ENCODE measurements at places on chromosomes 3 and 15.

DNA sequence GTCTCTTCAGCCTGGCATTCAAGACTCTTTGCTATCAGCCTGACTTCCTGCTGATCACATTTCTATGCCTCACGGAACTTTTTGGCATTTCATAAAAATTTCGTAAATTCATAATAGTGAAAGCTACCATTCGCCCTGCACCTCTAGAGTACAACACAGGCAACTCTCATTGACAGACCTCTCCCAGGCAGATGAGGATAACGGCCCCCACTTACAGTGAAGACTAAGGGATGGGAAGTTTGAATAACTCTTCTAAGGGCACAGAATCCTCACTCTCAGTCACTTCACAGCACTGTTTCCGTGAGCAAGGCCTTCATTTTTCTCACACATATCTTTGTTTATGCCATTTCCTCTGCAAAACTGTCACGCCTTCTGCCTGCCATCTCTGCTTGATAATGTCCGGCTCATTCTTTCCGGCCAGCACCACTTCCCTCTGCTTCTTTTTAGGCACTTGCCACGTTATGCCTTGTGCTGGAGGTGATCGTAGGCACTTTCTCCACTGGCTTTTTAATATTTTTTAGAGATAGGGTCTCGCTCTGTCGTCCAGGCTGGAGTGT lies 224.1 kb upstream of the HES1 start:
- DNase-seq: no peak

- DNase-seq: no peak
Observed at GRCh38 chr3:17546500-17547255, 195.8 kb downstream of the TBC1D5 start.

GRCh38 chr15:97037080-97037479 lies 706.6 kb downstream of the NR2F2 start:
- DNase-seq: no peak

GRCh38 chr3:154728285-154728684 lies 298.3 kb upstream of the GPR149 start:
- no peak for DNase-seq

- no peak for DNase-seq
Observed at GRCh38 chr15:40051616-40052415, 12.8 kb upstream of the SRP14 start.

DNA sequence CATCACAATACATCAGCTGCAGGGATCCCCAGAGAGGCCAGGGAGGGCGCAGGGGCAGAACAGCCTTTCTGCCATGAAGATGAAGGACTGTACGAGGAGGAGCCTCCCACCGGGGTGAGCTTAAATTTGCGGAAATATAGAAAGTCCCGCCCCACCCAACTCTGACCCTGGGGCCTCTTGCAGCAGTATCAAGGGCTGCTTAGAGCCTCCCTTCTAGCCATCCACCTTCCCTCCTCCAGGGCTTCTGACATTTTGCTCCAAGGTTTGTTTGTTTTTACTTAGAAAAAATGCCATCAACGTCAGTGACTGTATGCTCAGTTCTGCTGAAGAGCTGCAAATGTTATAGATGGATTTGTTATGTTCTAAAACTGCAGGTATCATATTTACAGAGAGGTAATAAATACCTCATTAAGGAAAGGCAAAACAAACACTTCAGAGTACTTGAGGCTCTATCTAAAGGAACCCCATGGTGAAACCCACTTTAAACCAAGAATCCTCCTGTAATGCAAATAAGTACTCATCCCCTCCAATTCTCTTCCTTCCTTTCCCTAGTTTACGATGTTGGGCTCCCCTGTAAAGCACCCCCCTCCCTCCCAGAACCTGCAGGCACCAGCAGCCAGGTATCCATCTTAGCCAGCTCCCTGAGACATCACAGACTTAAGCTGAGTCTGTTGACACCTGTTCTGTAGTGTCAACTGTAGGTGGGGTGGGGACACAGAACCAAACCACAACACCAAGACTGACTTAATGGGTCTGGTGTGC lies 30.5 kb downstream of the RFTN1 start:
- no peak for DNase-seq

GRCh38 chr3:72220946-72221345 lies 436.0 kb upstream of the PROK2 start:
- DNase-seq: no peak

GRCh38 chr3:10957976-10958749 lies 34.4 kb upstream of the SLC6A1 start:
- no peak for DNase-seq

DNA sequence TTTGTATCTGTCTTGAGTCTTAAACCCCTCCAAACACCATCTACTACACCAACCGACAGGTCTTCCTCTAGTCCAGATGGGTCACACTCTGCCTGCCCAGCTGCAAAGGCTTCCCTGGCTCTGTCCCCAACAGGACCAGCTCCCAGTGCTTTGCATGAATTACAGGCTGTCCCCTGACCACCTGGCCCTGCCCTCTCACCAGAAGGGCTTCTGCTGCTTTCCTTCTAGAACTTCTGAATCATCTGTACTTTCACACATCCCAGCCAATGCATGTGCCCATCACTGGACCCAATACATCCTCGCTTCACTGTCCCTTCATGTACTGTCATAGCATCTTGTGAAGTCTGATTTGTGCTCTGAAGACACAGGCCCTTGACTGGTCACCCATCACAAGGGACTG lies 53.6 kb downstream of the HOMER2 start:
- no peak for DNase-seq

DNA sequence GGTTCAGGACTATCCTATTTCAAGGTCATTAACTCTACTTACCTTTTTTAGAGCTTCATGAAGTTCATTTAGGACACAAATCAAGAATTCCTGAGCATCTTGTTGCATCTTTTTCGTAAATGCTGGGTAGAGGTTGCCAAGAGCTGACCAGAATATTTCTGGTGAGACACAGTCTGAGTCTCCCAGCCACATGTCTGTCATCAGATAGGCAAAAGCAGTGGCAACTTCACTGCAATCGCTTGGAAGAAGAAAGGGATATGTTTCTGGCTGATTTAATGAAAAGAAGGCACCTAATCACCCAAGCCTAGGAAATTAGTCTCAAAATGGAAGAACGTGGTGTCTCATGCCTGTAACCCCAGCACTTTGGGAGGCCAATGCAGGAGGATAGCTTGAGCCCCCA lies 2.9 kb downstream of the USP50 start:
- no peak for DNase-seq

- DNase-seq: no peak
Observed at GRCh38 chr3:82157952-82158351, 396.5 kb upstream of the GBE1 start.

DNA sequence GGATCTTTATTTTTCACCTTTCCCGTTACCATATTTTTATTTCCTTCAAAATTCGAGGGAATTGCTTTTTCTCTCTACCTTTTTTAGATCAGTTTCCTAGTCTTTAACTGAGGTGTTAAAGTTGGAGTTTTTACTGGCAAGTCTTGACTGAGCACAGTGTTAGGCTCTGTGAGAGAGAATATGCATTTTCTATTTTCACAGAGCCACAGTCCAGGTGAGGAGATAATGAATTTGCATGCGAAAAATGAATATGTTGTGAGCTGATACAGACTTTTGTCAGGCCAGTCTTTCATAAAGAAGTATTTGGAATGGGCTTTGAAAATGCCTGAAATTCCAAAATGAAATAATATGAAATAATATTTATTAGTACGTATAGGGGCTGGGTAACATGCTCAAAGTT lies 31.9 kb downstream of the MME start:
- no peak for DNase-seq

- DNase-seq: no peak
Observed at GRCh38 chr3:131360191-131360755, 21.3 kb upstream of the NUDT16 start.

DNA sequence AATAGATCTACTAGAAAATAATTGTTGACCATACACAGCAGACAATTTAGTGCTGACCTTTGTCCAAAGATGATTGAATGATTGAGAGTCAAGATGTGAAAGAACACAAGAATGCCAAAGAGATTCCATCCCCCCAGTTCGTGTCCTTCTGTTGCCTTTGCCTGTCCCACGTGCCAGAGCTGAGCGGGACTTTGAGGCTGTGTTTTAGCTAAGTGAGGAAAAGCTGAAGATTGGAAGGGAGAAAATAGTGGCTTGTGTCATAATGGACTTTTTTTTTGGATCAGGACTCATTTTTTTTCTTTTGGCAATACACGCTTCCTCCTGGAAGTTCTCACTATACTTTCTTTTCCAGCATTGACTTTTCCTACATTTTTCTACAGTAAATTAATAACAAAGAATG lies 206.6 kb upstream of the MDFIC2 start:
- DNase-seq: no peak

- DNase-seq: no peak
Observed at GRCh38 chr3:72634128-72634527, 214.1 kb downstream of the SHQ1 start.

- DNase-seq: no peak
Observed at GRCh38 chr3:111603679-111604078, 8.5 kb upstream of the ZBED2 start.

- no peak for DNase-seq
Observed at GRCh38 chr15:62758952-62759349, 283.6 kb upstream of the TPM1 start.

GRCh38 chr15:50107157-50107556 lies 11.9 kb downstream of the ATP8B4 start:
- DNase-seq: no peak

GRCh38 chr3:152608696-152609594 lies 226.0 kb upstream of the P2RY1 start:
- DNase-seq: no peak

GRCh38 chr15:22978691-22979237 lies 1.4 kb downstream of the CYFIP1 start:
- DNase-seq: no peak
